T-helper 1 cell (primary cell): ENCODE measurements at places on chromosomes 7 and 10.

DNA sequence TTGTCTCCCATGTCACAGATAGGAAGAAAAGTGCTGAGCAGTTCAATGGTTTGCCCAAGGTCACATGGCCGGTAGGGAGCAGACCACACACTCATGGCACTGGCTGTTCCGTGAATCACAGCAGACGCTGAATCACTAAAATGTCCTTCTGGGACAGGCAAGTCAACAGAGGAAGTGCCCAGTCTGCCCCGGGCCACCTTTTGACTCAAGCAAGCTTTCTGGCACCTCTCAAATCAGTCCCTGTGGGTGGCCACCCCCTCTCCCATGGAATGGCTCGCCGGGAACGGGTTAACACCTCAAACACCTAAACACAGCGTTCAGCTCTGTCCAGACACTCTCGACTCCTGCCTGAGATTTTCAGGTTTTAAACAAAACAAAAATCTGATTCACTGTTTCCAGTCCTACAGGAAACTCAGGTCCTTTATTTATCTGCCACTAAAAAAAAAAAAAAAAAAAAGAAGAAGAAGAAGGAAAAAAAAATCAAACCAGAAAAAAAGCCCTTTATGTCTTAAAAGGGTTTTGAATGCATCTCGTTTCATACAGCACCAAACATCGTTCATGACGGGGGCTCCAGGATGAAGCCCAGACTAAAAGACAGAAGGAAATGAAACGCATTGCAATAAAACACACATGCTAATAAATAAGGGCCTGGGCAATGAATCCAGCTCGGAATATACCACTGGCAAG, 15.5 kb downstream of the CARD11 start:
- DNase-seq = no peak

DNA sequence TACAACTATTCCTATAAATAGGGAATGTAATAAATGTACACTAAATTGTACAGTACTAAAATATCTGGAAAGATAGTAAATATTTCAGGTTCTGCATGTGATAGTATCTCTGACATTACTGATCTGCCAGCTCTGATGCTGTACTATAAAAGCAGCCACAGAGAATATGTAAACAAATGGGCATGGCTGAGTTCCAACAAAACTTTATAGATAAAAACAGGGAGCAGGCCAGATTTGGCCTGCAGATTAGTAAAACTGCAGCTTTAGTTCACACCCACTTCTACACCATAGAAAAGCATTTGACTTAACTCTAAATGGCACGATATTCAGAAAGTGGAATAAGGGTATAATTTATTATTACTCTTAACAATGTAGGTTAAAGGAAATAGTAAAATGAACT, 18.8 kb upstream of the TLL2 start:
- DNase-seq = no peak

DNA sequence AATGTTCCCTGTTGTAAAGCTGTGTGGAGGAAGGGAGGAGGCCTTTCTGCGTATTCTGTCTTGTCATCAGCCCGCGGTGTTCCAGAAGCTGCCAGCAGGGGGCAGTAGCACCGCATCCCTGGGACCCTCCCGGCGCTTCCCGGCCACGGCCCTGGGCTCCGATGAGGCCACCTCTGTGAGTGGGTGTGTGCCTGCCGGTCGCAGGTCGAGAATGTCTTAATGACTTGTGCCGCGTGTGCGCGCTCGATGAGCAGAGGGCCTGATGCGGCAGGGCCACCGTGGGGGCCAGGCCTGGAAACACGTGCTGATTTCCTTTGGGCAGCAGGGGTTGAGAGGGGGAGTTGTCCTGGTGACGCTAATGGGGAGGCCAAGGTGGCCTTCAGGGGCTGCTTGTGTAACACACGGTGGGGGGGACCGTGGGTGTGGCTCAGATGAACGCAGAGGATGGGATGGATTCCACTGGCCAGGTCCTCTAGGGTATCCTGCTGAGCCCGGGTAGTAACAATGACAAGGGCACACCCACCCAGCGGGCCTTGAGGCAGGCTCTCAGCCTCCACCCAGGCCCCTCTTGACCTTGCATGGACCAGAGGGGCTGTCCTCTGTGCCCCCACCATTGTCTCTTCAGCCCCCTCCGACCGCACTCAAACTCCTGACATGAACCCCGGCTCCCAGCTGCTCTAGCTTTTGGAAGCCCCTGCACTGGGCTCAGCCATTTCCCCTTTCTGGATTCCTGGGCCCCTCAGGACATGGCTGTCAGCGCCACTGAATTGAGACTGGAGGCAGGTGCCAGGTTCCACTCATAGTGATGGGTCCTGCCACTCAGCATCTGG, 135.9 kb upstream of the PODXL start:
- no peak for DNase-seq

GRCh38 chr7:155814316-155815276, 2.3 kb upstream of the SHH start:
- no peak for DNase-seq

- no peak for DNase-seq
Measured at GRCh38 chr7:103148131-103148993, 537 bp downstream of the NAPEPLD start.

DNA sequence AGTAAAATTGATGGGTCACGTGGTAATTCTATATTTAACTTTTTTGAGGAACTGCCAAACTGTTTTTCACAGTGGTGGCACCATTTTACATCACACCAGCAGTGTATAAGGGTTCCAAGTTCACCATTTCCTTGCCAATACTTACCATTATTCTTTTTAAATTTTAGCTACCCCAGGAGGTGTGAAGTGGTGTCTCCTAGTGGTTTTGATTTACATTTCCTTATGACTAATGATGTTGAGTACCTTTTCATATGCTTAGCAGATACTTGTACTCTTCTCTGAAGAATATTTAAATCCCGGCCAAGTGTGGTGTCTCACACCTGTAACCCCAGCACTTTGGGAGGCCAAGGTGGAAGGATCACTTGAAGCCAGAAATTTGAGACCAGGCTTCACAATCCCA, 28.5 kb downstream of the FHIP2A start:
- no peak for DNase-seq

- DNase-seq = no peak
Measured at GRCh38 chr10:6578795-6579182, 1.3 kb downstream of the PRKCQ start.

DNA sequence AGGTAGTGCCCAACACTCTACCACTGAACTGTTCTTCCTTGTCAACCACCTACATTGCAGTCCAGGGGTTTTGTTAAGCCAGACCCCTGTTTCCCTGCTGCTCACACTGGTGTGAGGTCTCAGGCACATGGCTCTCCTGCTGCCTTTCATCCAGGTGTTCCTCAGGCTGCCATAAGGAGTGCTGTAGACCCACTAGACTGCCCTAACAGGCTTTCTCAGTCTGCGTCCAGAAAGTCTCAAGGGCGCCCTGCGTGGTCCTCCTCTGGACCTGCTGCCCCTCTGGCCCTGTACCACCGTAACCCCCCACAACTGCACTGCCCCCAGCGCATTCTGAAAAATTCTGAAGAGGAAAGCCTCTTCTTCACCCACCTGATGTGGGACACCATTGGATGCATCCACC, 225.7 kb upstream of the ANKRD30A start:
- no peak for DNase-seq

DNA sequence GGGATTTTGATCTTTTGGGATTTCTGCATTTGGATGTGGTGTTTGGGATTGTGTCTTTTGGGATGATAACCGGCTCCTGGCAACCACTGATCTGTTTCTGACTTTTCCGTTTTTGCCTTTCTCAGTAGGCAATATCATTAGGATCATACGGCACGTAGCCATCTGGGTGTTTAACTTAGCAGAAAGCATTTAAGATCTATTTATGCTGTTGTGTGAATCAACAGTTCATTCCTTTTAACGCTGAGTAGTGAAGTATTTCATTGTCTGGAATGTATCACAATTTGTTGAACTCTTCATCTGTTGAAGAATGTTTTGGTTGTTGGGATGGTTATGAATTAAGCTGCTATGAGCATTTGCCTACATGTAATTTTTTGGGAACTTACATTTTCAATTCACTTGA, 459.6 kb downstream of the SDK1 start:
- DNase-seq = no peak

DNA sequence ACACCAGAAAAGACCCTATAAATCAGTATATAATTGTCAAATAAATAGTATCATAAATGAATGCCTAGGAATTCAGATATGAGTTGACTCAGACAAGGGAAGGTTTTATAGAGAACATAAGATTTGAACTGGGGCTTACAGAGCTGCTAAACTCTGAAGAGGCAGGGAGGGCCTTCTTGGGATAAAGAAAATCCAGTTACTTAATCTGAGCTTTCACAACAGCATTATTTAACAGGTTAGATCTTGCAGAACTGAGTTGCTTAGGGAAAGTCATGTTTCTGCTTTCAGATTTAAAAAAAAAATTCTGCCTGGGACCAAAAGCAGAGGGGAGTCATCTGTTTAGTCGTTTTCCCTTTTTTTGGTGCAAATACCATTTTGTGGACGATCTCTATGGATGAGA, 594.8 kb upstream of the FZD8 start:
- no peak for DNase-seq

DNA sequence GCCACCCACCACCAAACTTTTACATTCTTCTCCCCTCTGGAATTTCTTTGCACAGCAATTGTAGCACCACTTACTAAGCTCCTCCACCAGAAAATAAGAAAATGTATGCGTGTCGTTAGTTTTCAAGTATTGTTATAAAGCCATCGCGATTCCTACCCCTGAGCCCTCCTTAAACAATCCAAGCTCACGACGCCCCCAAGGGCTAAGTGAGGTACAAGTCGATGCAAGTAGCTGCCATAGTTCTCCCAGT, 1.3 kb downstream of the FRAT2 start:
- DNase-seq = no peak

- DNase-seq = no peak
Measured at GRCh38 chr7:158525648-158526484, 61.8 kb downstream of the PTPRN2 start.

GRCh38 chr7:44148166-44148565, 7.0 kb upstream of the MYL7 start:
- DNase-seq = no peak

GRCh38 chr7:88317422-88317821, 10.7 kb upstream of the STEAP4 start:
- no peak for DNase-seq

DNA sequence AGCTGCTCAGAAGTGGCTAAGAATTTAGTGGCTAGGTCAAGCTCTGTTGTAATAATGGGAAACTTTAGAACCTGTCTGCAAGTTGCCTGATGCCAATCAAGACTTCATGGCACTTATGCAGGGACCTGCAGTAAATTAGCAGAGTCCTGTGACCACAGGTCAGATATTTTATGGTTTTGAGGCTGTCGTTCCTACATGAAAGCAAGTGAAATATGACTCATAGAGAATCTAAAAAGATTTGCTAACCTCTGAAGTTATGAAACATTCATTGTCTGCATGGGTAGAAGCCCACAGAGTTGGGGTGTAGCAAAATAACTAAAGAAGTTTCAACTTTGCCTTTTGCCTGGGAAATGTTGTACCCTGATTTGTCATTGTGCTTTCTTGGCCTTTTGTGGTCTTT, 32.3 kb downstream of the SLC39A12 start:
- DNase-seq = no peak

- peak; percentile 33 for DNase-seq
Measured at GRCh38 chr10:110495731-110496552, 1.8 kb upstream of the DUSP5 start.

- DNase-seq = no peak
Measured at GRCh38 chr10:104109908-104110662, 11.9 kb upstream of the SFR1 start.

- DNase-seq = no peak
Measured at GRCh38 chr10:66192162-66192831, 733.5 kb upstream of the LRRTM3 start.

GRCh38 chr10:88851706-88852105, at the start of gene ANKRD22:
Gene ANKRD22 (minus strand): TSS chr10:88851844. CDS start chr10:88851607, 237 bp downstream.
- DNase-seq = no peak

GRCh38 chr7:69426705-69427104, 171.6 kb upstream of the AUTS2 start:
- no peak for DNase-seq
